ENCODE measurements at places on chromosomes 3 and 15. TPM values are rescaled to one million over a fixed set of nuclear protein-coding genes. Genes with fewer than 3 reads are reported as not detected.

- no peak for DNase-seq
Measured at GRCh38 chr15:78841376-78841706, 30.1 kb upstream of the ADAMTS7 start.

GRCh38 chr15:96217983-96218382 is 112.5 kb upstream of the NR2F2 start:
- no peak for DNase-seq

The PLSCR2 gene
- not detected for total RNA-seq

GRCh38 chr3:8094415-8094814 is 407.2 kb upstream of the LMCD1 start:
- DNase-seq, result no peak

All from hematopoietic multipotent progenitor cell (in vitro differentiated cells).